Sigmoid colon (tissue), 7 donors: ENCODE measurements at places on chromosomes 7 and 10. TPM values are rescaled to one million over a fixed set of nuclear protein-coding genes. Genes with fewer than 3 reads are reported as not detected.

PLA2G12B gene
- polyA plus RNA-seq, result 7.2 TPM

SSC4D gene
- 0.47 TPM for polyA plus RNA-seq

ACTR3C gene
- 5.3 TPM for polyA plus RNA-seq

TMEM178B gene
- not detected for polyA plus RNA-seq

HOXA1 gene
- polyA plus RNA-seq, result 2.4 TPM

HOGA1 gene
- polyA plus RNA-seq, result 1.2 TPM

COL1A2 gene
- polyA plus RNA-seq, result 19.2 TPM

TAS2R3 gene
- polyA plus RNA-seq, result not detected

ADCYAP1R1 gene
- not detected for polyA plus RNA-seq

ZNF804B gene
- not detected for polyA plus RNA-seq

NUTM2B gene
- 0.60 TPM for polyA plus RNA-seq

ANKRD30A gene
- not detected for polyA plus RNA-seq

NPTX2 gene
- polyA plus RNA-seq, result 4.7 TPM

POU6F2 gene
- not detected for polyA plus RNA-seq

OR2A5 gene
- not detected for polyA plus RNA-seq

GIMAP5 gene
- 9.6 TPM for polyA plus RNA-seq

FGL2 gene
- 21.7 TPM for polyA plus RNA-seq

SLC39A12 gene
- not detected for polyA plus RNA-seq

NEBL gene
- polyA plus RNA-seq, result 4.9 TPM

ACSM6 gene
- not detected for polyA plus RNA-seq

TAC1 gene
- not detected for polyA plus RNA-seq

TFPI2 gene
- polyA plus RNA-seq, result 1.3 TPM

ZNF365 gene
- not detected for polyA plus RNA-seq

PTN gene
- 4.4 TPM for polyA plus RNA-seq

SNCG gene
- polyA plus RNA-seq, result 11.4 TPM

NFE2L3 gene
- 0.60 TPM for polyA plus RNA-seq

WDFY4 gene
- 1.2 TPM for polyA plus RNA-seq

TUBAL3 gene
- polyA plus RNA-seq, result 52.2 TPM

SPDYE2 gene
- polyA plus RNA-seq, result not detected

TBATA gene
- polyA plus RNA-seq, result not detected
